Left cardiac atrium (tissue), 4 donors: ENCODE measurements at places on chromosomes 1 and 21.
A peak's percentile ranks its signal among the peaks of the same experiment; 100 is the strongest.

- DNase-seq = no peak
Observed at GRCh38 chr1:197485790-197486189, 217.7 kb downstream of the CRB1 start.

DNA sequence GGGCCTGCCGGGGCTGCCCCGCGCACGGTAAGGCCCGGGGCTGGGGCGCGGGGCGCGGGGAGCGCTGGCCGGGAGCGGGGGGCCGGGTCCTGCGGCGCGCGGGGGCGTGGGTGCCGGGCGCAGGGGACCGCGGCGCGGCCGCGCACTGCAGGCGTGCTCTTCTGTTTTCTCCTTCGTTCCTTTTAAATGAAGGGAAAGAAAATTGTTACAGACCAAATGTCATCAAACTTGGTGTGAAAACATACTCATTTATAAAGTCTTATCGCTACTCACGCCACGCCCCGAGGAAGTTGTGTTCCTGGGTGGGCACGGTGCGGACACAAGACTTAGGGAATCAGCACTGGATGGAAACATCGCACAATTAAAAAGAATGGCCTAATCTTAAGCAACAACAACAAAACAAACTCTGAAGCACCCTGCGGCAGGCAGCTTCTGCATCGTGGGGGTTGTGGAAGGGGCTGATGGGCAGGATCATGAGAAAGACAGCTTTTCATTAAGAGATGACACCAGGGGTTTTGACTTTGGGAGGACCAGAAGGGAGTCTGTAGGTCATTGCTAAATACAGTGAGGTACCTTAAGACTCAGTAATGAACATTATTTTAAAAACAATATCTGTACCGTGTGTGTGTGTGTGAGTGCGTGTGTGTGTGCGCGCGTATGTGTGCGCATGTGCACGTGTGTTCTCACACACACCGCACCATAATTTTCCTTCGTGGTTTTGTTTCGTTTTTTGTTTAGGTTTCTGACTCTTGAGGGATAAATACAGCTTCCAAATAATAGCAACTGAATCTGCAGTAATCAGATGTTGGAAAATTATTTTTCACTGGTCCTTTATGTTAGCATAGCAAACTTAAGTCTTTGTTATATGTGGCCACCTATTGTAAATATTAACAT lies 548 bp downstream of the B3GALT5 start:
- no peak for DNase-seq

DNA sequence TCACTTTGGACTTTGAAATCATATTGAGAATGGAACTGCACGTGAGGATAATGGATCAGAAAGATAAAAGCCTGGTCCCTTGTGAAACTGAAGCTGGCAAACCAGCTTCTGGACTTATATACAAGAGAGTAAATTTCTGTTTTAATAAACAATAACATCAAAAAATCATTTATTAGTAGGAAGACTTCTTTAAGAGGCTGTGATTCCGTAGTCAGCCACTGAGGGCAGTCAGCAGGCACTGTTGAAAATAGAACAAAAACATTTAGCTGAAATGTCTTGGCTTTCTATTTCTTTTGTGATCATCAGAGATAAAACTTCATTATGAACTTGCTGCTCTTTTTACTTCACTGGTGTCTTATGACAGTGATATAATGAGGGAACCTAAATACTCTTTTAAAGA lies 489.4 kb downstream of the PCP4 start:
- no peak for DNase-seq

DNA sequence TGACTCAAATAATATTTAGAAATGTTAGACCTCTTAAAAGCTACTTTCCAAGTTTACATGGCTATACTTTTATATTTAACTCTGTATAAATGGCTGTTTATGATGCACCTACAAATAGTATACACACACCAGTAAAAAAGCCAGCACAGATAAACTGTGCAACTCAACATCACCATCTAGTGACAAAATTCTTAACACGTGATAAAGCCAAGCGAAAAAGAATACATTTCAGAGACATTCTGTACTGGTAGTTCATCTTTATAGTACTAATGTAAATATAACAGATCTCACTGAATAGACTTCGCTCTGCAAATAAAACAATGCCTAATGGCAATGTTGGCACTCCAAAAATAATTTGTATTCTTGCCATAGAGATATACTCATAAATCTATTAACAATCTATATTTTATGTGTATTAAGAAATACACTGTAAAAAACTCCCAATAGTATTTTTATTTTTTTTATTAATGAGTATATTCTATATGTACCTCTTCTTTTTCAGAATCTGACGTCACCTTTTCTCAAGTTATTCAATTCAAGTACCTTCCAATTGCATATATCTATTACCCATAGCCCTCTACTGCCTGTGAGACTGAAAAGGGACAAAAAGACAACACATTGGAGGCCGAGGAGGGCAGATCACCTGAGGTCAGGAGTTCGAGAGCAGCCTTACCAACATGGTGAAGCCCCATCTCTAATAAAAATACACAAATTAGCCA lies 100.2 kb downstream of the DPYD start:
- no peak for DNase-seq

DNA sequence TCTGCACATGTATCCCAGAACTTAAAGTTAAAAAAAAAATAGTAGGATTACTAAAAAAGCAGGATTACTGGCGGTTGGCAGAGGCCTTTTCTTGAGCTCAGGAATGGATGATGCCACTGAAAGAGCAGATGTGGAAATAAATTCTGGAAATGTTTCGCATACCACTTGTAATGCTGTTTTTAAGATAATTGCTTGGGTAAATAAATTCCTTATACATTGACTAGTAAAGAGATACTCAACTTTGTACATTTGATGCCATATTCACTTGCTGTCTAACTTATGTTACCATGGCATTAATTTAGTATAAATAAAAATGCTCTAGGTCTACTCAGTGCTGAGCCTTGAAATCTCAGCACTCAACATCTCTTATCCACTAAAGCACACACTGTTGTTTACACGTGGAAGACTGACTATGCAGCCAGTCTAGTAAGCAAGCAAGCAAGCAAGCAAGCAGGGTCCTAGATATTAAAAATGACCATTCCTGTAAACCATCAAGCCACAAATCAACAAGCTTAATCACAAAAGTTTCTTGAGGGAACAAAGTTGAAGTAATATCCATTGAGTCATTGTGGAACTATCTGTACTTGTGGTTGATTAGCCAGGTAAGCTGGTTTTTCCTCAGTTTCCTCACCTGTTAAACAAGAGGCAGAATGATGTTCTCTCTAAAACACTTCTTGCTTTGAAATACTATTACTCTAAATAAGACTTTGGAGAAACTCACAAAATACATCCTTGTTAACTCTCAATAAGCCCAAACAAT lies 1.7 kb upstream of the RASAL2 start:
- DNase-seq = no peak

GRCh38 chr1:39105841-39106765 lies 80.0 kb downstream of the NDUFS5 start:
- peak; percentile 67 for DNase-seq

DNA sequence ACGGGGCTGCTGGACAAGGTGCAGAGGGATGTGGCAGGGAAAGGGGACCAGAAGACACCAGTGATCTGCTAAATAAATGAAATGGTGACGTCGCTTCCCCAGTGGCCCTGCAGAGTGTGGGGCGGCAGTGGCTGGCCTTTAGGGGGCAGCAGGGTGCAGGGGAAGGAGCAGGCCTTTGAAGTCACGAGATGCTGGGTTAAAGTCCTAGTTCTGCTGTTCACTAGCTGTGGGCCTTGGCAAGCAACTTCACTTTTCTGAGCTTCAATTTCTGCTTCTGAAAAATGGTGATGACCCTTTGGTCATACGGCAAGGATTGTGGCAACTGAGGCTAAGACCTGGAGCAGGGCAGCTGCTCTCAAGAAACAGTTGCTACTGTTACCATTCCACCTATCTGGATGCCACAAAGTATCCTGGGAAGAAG lies 9.2 kb upstream of the GALE start:
- DNase-seq = peak; percentile 69

- DNase-seq = no peak
Observed at GRCh38 chr21:44996501-44996921, 56.7 kb downstream of the SLX9 start.

DNA sequence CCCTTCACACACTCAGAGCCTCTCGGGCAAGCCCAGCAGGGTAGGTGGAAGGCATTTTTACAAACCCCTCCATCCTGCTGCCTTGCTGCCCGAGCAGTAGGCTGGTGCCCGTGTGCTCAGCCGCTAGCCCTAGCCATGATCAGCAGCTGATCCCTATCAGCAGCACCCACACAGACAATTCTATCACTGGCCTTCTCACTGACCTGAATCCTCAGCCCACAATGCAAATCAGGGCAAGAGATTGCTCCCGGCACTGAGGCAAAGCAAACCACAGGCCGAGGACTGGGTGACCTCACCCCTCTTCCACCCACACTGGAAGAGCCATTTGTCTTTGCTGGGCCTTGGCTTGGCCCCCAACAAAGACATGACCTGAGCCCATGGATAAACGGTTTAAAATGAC lies 895 bp upstream of the PDZK1 start:
- DNase-seq = no peak

DNA sequence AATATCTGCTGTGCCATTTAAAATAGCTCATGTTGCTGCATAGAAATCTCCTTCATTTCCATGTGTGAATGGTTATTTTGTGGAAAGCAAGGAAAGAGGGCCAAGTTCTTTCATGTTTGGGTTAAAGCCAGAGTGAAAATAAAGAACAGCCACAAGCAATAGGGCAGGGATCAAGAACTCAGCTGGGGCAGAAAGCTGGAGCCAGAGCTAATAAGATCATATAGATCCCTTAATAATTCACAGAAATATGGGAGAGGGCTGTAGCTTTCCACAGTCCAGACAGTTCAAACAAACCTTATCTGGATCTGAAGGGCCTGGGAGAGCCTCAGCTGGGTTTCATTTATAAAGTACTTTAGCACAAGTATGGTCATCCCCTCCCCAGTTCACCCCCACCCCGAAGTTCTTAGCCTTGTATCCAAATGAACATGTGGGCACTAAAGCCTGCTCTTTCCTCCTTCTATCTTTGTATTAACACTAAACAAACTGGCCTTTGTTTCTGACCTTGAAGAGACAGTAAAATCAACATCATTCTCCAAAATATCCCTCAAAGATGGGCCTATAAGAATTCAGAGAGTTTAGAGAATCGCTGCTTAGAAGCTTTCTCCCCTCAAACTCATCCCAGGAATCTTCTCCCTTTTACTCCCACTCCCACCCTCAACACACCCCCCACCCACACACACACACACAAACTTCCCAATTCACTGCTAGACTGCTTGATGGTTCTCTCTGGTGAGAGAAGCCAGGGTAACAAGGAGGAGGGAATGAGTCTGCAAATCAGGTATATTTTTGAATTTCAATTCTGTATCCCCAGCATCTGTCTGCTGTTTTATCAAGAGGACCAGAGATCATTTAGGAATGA lies 41.7 kb downstream of the UTP25 start:
- no peak for DNase-seq

- no peak for DNase-seq
Observed at GRCh38 chr21:41488080-41488479, 19.9 kb downstream of the TMPRSS2 start.

DNA sequence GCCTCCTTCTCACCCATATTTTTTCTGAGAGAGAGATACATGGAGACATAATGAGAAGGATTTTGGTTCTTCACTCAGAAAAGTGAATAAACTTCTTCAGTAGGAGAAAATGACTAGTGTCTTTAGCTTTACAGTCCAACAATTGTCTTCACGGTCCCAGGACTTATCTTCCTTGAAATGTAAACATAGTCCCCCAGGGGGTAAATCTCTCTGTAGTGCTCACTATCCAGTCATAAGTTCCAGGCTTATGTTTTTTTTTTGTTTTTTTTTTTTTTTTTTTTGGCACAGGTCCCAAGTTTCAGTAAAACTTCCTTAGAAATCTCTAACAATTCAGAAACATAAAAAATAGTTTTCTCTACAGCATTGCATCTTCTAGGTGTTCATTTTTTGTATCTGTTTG lies 890.2 kb upstream of the B3GALT2 start:
- no peak for DNase-seq

DNA sequence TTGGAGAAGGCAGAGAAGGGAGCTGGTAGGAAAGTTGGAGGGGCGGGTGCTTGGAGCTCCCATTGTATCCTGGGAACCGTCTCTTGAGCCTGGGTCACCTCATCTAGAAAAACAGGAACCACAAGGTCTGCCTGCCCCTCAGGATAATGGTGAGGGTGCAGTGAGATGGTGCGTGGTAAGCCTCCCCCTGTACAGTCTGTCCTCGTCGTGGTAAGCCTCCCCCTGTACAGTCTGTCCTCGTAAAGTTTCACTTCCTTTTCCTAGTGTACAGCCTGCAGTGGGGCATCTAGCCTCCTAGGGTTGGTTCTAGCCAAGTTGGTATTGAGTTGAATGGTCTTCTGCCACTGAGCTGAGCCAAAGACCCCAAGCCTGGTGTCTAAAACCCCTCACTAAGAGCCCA lies 66.5 kb upstream of the IGSF21 start:
- DNase-seq = no peak

- no peak for DNase-seq
Observed at GRCh38 chr1:2833454-2834145, 32.1 kb upstream of the TTC34 start.

GRCh38 chr1:111928531-111928930 lies 60.9 kb downstream of the KCND3 start:
- no peak for DNase-seq

DNA sequence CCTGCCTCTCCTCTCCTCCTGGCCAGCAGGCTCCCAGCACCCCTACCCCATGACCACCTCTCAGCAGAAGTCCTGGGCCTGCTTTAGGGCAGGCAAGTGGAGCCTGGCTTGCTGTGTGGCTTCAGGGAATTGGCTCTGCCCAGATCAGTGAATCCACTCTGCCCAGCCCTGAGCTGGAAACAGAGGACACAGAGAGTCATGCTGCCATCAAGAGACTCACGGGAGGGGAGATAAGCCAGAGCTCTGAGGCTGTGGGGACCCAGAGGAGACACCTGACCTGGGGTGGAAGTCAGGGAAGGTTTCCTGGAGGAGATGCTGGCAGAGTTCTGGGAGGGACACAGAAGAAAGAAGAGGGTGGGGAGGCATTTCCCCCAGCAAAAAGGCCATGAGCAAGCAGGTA lies 54.2 kb downstream of the GLIS1 start:
- no peak for DNase-seq

DNA sequence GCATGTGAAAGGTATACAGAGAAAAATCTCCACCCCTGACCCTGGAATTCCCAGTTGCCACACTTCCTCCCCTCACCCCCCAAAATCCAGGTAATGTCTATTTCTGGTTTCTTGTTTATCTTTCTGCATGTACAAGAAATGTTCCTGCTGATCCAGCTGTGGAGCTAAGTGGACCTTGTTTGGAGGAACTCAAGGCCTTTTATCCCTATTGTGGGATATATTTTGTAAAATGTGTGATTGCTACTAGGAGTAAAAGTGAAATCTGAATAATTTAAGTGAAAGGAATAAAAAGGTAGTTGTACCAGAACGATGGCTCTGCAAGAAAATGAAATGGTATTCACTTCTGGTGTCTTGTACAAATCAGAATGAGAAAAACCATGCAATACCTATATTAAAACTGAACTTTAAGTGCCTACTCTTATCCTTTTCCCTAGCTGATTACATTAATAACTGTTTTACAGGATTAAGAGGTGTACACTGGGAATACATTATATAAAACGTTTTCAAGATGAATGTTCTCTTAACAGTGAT lies 3.0 kb downstream of the SPEN start:
- DNase-seq = no peak

- DNase-seq = no peak
Observed at GRCh38 chr1:205576011-205576410, 55.8 kb downstream of the ELK4 start.
